ENCODE measurements at places on chromosomes 3 and 15.

GRCh38 chr3:128001576-128001975 lies 50.7 kb upstream of the SEC61A1 start:
- no peak for DNase-seq

DNA sequence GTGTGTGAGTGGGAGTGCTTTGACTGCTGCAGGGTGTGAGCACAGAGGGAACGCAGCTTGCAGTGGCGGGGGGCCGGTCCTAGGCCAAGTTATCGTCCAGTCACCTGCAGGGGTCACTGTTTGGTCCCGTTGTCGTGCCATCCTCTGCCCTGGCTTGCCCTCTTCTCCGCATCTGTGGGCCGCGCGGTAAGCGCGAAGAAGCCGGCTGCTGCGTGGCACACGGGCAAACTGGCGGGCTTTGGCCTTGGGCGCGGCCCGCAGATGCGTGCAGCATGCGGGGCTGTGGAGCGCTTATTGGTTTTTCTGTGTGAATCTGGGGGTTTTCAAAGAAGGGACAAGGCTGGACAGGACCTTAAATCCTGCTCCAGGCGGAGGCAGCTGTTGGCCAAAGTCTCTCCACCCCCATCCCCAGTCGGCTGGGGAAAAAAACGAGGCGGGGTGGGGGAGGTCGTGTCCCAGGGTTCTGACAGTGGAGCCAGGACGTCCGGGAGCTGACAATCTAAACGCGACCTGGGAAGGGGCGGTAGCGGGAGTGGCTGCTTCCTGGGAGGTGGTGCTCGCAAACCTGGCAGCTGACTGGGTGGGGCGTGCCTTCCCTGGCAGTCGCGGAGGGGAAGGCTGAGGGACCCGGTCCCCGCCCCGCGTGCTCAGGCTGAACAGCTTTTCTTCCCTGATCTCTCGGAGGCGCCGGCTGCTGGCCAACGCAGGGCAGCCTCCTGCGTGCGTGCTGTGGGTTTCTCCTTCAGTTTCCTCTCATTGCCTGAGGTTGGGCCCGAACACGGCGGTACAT lies 39.7 kb upstream of the VEPH1 start:
- DNase-seq, result peak; percentile 74

DNA sequence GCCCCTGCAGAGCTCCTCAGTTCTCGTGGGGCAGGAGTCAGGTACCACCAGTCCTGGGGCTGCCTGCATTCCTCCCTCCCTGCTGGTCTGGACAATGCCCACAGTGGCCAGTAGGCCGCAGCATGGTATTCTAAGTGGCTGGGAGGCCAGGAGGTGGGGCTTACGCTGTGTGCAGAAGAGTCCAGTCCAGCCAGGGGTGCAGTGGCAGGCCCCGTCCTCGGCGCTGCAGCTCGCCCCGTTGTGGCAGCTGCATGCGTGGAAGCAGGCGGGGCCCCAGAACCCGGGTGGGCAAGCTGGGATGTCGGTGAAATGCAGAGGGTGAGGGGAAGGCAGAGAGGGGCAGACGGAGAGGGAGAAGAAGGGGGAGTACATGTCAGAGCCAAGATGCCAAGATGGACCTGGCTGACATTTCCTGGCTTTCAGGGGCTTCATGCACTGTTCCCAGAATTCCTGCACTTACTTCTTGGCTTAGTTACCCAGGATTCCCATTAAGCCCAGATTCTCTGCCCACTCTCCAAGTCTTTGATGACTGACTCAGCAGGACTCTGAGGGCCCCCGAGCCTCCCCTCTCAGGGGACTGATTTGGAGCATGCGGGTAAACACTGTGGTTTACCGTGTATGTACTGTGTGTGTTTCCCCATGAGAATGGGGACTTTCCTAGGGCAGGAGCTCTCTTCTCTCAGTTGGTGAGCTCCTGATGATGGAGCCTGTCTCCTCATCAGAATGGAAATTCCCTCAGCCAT lies 47.5 kb downstream of the RAB11A start:
- DNase-seq, result peak; percentile 70

DNA sequence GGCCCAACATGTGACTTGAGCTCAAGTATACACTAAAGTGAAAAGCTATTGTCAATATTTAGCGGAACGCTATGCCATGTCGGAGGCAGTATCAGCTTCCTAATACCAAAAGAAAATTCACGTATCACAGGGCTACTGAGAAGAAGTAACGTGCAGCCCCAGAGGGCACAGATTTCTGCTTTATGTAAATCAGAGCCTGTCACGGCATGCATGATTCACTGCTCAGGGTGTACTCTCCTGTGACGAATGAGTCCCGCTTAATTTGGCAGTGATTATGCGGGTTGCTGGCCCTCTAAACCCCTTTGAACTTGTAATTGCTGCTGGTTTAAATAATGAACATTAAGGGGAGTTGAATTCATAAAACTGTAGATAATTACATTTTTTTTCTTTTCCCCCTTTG lies 85.3 kb downstream of the MEIS2 start:
- peak; percentile 65 for DNase-seq

- no peak for DNase-seq
Measured at GRCh38 chr3:187296911-187297310, 5.4 kb upstream of the MASP1 start.
